NK-92 treated with Interleukin-12 subunit alpha and Interleukin-12 subunit beta, amount 100 ng/mL, for 24 hours (cell line): ENCODE measurements at places on chromosomes 11 and 22.

DNA sequence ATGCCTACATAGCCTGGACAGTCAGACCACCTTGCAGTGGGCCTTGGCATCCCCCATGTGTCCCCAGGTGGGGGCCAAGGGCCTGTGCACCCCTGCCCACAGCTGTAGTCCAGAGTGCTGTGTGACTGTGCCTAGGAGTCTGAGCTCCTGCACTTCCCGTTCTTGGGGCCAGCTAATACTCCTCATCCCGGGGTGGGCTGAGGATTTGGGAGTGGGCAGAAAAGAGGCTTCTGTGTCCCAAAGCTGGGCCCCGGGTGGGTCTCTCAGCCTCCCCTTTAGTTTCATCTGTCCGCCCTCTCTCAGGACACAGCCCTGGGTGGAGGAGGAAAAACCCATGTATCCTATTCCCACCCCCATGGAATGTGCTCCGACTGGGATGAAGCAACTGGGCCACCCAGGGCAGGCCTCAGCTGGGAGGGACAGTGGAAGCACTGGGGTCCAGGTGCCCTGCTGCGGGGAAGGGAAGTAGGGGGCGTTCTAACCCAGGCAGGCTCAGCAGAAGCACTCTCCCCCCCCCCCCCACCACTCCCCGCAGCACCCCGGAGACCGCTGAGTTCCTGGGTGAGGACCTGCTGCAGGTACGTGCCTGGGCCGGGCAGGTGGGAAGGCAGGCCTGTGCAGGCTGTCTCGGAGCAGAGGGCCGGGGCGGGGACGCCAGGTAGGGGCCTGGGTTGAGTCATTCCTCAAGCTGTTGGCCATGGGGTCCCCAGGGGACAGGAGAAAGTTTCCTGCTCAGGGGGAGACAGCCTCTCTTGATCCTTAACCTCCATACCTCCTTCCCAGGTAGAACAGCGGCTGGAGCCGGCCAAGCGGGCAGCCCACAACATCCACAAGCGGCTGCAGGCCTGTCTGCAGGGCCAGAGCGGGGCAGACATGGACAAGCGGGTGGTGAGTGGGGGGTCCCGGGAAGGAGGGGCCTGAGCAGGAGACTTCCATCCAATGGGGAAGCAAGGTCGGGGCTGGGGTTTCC lies 1.4 kb downstream of the SH3BP1 start:
- no peak for DNase-seq

DNA sequence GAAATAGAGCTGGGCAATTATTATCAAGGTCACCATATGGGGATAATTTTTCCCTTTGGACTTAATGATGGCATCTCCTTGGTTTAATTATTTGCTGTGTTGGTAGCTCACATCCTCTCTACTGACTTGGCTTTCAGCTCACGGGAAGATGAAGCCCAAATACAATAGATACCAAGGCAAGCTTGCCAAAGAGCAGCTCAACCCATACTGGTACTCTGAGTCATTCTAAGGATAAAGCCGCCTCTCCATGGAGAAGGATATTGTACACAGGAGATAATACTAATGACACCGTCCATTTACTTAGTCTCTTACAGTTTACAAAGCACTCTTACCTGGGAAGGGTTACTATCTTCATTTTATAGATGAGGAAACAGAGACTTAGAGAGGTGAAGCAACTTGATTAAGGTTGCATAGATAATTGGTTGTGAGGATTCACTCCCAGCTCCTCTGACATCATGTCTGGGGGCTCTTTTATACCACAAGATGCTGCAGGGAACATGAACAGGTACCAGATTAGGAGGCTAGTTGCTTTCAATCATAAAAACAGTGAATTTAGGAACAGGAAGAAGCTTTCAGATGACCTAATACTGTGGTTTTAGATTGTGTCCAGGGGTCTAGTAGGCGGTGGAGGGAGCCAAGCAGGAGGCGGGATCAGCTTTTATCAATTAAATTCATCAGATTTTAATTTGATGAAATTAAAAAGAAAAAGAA lies 48.3 kb upstream of the PICALM start:
- no peak for DNase-seq

- no peak for DNase-seq
Observed at GRCh38 chr22:44202261-44202789, 21.6 kb downstream of the PARVG start.

DNA sequence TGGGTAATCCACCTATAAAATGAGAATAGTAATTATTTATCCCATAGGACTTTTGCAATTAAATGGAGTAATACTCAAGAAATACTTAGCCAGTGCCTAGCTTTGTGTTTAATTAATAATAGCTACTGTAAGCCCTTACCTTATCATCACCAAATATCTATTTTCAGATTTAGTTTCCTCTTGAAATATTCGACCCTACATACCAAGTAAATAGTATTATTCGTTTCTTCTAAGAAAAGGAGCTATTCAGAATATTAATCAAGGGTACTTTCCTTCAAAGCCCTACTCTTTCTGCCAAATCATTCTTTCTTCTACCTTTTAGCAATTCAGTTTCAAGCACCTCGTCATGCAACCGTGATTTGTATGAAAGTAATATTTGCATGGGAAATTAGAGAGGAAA lies 6.7 kb downstream of the FBXO3 start:
- no peak for DNase-seq

DNA sequence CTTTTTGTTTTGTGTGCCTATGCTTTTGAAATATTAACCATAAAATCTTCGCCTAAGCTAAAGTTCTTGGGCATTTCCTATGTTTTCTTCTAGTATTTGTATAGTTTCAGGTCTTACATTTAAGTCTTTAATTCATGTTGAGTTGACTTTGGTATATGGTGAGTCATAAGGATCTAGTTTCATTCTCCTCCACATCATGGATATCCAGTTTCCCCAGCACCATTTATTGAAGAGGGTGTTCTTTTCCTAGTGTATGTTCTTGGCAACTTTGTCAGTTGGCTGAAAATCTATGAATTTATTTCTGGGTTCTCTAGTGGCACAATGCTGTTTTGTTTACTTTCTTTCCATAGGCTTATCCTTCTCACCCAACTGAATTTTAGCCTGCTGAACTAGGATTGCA lies 49.0 kb downstream of the CTSC start:
- no peak for DNase-seq

- DNase-seq, result no peak
Observed at GRCh38 chr11:16960250-16960649, 54.0 kb downstream of the PLEKHA7 start.

DNA sequence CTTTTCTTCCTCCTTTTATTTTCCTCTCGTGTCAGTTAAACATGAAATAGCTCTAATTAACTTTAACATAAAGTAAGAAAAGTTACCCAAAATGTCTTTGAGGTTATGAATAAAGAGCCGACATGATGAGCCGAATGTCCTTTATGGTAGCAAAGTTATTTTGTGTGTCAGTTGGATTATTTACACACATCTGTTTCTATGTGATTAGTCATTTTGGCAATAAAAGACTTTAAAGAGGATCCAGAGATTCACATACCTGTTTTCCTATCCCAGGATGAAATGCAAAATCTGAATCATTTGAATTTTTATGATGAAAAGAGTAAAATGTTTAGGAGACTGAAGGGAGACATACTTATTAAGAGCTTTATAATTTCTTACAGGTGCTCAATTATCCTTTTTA lies 34.0 kb upstream of the TECTA start:
- no peak for DNase-seq

GRCh38 chr11:34621876-34622275 lies 983 bp downstream of the EHF start:
- no peak for DNase-seq
